ENCODE measurements at places on chromosomes 4 and X. TPM values are rescaled to one million over a fixed set of nuclear protein-coding genes. Genes with fewer than 3 reads are reported as not detected.

Gene PHOX2B
- total RNA-seq, result not detected

- DNase-seq, result no peak
- no peaks in the 10 kb centered on the region for H3K27me3 ChIP-seq
- H3K4me1 ChIP-seq, result no peaks in the 10 kb centered on the region
- no peak overlapping the region for H3K4me3 ChIP-seq
- H3K36me3 ChIP-seq, result no peaks in the 10 kb centered on the region
These were observed 184.4 kb upstream of the CASK start for GRCh38 chrX:42107495-42108488.

GRCh38 chr4:62548108-62548524 lies 1348.0 kb downstream of the ADGRL3 start:
- no peaks in the 10 kb centered on the region for H3K4me1 ChIP-seq
- no peaks in the 10 kb centered on the region for H3K27me3 ChIP-seq
- H3K4me3 ChIP-seq, result no peak overlapping the region
- H3K27ac ChIP-seq, result no peak overlapping the region

DNA sequence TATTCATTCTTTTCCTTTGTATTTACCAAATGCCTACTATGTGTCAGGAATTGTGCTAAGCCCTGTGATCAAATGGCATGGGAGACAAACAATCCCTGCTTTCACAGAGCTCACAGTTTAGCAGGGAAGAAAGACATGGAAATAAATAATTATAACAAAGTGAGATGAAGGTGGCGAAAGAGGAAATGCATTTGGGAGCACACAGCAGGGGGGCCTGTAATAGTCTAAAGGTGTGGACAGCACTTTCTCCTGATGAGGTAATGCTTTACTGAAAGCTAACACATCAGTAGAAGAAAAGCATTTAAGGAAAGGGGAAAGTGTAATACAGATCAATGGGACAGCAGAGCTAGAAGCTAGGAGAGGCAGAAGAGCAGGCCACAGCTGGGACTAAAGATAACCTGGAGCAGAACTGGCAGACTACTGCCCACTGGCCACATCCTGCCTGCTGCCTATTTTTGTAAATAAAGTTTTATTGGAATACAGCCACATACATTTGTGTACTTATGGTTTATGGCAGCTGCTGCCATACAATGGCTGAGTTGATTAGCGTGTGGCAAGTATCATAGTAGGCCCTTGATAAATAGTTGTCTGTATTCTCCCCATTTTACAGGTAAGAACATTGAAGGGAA lies 67.1 kb upstream of the TAPT1 start:
- peaks cover 6% of the 10 kb centered on the region for H3K36me3 ChIP-seq
- H3K4me1 ChIP-seq, result peaks cover 4% of the 10 kb centered on the region
- no peaks in the 10 kb centered on the region for H3K27me3 ChIP-seq
- H3K27ac ChIP-seq, result no peak overlapping the region
- no peak for DNase-seq
- H3K4me3 ChIP-seq, result no peak overlapping the region

DNA sequence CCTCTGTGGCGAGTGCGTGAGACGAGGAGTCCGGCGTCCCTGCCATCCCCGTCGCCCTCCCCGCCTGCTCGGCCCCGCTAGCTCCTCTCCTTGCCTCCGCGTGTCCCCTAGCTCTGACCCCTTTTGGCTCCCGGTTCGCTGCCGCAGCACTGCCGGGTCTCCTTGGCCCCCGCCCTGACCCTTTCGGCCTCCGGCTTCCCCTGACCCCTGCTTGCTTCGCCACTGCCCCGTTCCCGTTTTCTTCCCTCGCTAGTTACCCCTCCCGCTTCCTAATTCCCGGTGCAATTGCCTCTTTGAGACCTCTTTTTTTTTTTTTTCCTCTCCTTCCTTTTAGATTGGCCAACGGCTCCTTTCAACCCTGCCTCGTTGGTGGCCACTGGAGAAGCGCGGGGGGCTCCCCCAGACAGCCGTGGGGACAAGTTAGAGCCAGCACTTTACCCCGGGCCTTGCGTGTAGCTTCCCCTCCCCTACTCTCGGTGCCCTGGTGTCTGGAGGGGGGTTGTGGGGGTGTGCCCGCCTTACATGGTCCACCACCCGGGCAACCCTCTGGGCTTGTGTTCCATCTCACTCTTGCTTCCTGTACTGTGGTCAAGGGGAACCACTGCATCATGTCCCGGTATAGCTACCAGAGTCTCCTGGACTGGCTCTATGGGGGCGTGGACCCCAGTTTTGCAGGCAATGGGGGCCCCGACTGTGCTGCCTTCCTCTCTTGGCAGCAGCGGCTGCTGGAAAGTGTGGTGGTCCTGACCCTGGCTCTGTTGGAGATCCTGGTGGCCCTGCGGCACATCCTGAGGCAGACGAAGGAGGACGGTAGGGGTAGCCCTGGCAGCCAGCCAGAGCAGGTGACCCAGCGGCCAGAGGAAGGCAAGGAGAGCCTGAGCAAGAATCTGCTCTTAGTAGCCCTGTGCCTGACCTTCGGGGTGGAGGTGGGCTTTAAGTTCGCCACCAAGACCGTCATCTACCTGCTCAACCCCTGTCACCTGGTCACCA lies 548 bp downstream of the TMEM164 start:
- no peaks in the 10 kb centered on the region for H3K36me3 ChIP-seq
- peak overlapping the region; percentile 79 for H3K27ac ChIP-seq
- H3K4me3 ChIP-seq, result peak overlapping the region; percentile 86
- DNase-seq, result peak; percentile 41
- H3K4me1 ChIP-seq, result peaks cover 57% of the 10 kb centered on the region
- H3K27me3 ChIP-seq, result no peaks in the 10 kb centered on the region

Measured in mesothelial cell of epicardium (in vitro differentiated cells).